Fibroblast of skin of abdomen (primary cell): ENCODE measurements at places on chromosomes 4 and X.

DNA sequence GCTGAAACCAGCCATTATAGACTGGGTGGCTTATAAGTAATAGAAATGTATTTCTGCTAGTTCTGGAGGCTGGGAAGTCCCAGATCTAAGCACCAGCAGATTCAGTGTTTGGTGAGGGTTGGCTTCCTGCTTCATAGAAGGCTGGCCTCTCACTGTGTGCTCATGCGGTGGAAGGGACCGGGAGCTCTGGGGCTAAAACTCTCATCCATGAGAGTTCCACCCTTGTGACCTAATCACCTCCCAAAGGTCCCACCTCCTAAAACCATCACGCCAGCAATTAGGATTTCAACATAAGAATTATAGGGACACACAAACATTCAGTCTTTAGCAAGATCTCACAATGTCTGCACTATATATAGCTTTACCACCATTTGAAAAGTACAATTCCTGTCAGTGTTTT is 215.2 kb downstream of the CBR4 start:
- DNase-seq, result no peak

DNA sequence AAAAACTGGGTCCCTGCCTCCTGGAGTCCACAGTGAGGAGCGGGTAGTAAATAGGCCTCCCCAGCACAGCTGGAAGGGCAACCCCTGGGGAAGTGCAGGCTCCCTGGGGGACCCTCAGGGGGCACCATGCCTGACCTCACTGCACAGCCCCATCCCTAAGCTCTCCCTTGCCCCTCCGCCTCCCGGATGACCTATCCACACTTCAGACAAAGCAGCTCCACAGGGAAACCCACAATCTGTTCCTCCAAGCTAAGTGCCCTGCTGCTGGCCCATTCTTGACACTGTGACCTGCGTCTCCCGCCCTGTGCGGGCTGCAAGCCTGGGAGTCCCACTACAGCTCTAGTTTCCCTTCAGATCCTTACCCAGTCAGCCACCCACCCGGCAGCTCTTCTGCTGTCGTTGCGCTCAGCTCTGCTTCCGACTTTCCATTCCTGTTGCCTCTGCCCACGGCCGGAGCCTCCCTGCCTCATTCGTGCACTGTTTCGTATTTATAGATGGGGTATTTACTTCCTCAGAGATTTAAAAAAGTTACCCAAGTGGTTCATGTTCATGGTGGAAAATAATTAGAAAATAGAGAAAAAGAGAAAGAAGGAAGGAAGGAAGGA is 47.0 kb upstream of the STOX2 start:
- DNase-seq, result no peak

- no peak for DNase-seq
Observed at GRCh38 chrX:72536542-72536941, 36.1 kb downstream of the HDAC8 start.

DNA sequence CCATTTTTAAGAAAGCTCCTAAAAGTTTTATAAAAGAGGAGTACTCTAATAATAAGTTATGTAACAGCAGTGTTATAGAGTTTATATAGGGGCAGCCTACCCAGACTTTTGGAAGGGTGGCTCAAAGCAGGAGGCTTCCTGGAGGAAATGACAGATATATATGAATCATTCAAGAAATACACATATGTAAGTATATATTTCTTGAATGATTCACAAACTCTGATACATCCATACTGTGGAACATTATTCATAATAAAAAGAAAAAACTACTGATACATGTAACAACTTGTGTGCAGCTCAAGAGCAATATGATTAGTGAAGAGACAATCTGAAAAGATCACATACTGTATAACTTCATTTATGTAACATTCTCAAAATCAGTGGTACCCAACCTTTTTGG is 166.2 kb downstream of the WDFY3 start:
- DNase-seq, result peak; percentile 32

DNA sequence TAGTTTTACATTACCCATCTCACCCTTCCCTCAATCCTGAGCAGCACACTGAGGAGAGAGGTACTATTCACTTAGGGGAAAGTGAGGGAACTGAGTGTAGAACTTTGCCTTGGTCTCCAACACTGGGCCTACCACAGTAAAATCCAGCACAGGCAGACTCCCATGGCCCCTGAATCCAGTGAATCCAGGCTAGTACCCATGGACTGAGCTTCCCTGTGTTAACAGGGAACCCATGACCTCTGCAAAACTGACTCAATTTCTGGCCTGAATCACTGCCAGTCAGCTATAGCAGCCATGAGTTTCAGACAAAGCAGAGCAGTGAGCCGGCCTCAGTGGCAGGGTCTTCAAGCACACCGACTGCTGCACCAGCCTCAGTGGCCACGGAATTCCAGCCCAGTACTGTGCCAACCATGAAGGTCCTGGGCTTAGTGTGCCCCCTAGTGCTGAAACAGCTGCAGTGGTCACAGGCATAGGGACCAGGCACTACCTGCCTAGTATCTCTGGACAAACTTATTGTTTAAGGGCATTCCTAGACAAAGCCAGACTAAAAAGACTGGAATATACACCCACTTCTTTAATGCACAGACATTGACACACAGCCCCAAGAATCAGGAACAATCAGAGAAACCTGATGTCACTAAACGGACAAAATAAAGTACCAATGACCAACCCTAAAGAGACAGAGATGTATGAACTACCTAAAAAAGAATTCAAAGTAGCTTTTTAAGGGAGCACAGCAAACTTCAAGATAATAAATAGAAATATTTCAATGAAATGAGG is 127.4 kb upstream of the RPL34 start:
- DNase-seq, result peak; percentile 10

GRCh38 chr4:121390335-121390734 is 9.5 kb upstream of the QRFPR start:
- DNase-seq, result no peak

DNA sequence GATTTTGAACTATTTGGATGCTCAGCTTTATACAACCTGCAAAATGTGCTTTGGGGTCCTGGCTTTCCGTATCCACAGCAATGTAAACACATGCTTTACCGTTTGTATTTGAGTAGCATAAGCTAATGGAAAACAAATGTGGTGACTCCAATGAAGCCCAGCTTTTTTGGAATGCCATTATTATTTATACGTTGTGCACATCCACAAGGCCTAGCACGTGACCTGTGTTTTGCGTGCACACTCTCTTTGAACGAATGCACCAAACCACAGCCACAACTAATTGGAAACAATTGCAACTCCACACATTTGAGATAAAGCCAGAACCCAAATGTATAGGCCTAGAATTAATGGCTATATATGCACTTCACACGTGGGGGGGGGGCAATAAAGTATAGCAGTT is 189.5 kb upstream of the GPC4 start:
- DNase-seq, result peak; percentile 75

DNA sequence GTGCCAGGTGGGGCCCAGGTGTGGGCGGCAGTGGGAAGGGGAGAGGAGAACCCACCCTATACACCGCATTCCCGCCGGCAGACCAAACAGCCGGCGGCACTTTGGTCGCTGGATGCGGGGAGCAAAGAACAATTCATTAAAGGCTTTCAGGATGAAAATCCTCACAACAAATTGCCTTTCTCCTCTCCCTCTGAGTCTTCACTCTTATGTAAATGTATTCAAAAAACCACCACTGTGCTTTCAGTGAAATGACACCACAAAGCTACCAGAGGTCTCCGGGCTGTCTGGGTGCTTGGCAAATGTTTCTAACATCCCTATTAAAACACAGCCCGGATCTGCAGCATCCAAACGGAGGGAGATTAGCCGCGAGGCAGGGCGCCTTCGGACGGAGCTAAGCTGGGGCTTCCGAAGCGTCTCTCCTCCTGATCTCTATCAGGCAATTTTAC is 171.8 kb upstream of the TBL1X start:
- no peak for DNase-seq

DNA sequence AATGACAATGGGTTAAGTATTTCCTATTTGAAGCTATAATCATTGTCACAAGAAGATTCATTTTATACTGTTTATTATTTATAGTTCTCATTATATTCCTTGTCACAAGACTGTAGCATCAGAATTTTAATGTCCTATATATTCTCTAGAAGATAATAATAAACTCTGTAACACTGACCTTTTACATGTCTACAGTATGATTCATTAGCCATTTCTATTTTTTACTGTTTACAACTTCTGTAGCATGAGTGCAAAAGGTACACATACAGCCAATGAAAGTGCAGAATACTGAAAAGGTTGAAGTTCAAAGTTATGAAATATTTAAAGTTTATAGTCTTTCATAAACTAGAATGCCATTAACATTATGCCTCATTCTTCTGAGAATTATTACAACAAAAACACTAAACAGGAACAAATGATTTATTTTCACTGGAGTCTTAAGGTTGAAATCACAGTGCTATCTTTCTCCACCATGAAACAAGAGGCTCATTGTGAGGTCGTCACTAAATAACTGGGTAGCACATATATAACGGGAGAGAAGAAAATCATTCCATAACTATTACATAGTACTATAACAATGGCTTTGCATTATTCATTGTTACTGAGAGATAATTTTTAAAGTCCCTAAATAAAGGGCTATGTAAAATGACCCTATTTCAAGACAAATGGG is 4.9 kb downstream of the PRR32 start:
- DNase-seq, result no peak

- no peak for DNase-seq
Observed at GRCh38 chr4:160224049-160224448, 1121.2 kb downstream of the RAPGEF2 start.

- peak; percentile 51 for DNase-seq
Observed at GRCh38 chrX:47380268-47380667, 9.9 kb downstream of the ZNF157 start.

DNA sequence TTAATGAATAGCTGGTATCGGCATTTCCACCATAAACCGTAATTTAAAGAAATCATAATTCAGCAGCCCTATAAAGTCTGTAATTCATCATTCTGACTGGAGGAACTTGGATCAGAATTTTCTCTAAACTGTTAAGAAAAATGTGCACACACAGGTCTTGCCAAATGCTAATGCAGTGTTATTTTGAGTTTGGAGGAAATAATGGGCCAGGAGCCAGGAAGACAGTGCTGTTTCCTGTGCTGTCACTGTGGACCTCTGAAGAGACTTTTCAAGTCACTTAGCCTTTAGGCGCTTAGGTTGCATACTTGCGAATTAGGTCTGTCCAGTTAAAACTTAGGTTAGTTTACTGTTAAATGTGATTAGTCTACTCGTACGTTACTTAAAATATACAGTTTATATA is 137.5 kb upstream of the ANXA3 start:
- peak; percentile 38 for DNase-seq

DNA sequence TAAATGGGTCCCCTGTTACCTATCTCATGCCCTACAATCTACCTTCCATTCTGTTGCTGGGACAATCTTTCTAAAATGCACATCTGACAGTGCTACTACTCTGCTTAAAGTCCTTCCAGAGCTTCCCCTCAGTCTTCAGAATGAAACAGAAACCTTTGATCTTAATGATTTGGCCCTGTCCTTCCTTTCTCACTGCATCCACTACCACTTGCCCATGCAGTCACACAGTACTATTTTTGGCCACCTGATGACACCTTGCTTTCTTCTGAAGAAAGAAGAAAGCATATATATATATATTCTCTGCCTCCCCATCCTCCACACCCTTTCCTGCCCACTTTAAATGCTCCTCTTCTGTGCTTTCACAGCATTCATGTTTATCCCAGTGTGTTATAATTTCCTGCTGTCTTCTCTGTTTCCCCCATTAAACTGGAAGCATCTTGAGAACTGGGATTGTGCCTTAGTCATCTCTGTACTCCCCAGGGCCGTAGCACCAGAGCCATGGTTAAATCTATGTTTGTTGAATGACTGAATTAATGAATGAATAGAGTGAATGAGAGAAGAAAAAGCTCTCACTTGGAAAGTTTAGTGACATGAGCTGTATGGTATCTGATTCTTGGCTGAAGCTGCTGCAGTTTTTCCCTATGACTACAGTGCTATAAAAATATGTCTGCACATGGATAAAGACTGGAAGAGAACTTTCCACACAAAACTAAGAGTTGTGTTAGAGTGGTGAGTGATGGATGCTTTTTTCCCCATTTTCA is 56.2 kb downstream of the RTL9 start:
- peak; percentile 82 for DNase-seq

DNA sequence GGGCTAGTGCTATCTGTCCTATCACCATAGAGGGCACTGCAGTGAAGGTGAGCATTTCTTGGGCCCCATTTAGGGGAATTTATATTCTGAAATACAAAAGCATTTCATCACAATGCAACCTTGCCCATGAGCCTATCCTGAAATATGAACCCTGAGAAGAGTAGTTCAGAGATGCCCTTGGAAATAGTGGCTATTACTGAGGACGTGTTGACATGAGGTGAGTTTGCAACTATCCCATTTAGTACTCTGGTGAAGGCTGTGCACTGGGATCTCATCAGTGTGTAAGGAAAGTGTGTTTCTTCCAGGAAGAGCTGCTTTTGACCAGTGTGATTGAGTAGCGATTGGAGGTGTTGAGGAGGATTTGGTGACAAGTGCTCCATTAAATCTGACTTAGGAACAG is 149.3 kb upstream of the EOLA2 start:
- no peak for DNase-seq

- DNase-seq, result no peak
Observed at GRCh38 chr4:7276515-7276914, 84.2 kb downstream of the SORCS2 start.

DNA sequence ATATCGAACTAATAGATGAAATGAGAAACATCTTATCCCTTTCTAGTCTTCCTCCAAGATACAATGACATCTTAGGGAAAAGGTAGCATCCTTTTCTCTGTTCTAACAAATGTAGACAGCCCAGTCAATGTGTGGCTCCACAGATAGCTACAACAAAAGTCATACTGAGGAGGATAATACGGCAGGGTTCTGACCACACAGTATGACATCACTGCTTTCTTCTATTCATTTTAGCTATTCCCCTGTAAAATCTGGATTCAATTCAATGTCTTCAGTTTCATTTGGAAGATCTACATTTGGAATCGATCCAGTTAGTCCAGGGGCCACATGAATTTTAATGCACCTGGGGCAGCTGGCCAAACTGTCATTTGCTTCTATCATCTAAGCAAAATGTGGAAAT is 51.4 kb downstream of the ENOX2 start:
- DNase-seq, result no peak

DNA sequence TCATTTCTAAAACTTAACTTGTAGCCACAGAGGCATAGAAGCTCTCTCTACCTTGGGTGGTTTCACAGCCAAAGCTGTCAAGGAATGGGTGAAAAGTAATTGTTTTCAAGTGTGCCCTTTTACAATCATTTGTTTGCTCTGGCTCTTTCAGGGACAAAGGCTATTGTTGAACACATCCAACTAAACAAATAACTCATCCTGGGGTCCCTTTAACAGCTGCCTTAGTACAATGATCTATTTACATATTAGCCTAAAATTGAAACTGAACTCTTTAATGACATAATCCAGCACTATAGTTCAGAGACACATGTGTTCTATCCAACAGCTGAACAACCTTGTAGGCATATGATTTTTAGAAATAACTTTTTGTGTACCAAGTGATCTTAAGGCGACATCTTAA is 3.7 kb downstream of the HHIP start:
- DNase-seq, result no peak

- DNase-seq, result peak; percentile 55
Observed at GRCh38 chrX:29948653-29949052, 266.7 kb upstream of the MAGEB2 start.

- DNase-seq, result no peak
Observed at GRCh38 chrX:44010626-44011025, 37.4 kb upstream of the NDP start.

GRCh38 chrX:49165901-49166881 is 3.6 kb downstream of the MAGIX start:
- DNase-seq, result peak; percentile 51

GRCh38 chr4:105652286-105652888 is 56.1 kb downstream of the INTS12 start:
- no peak for DNase-seq
